ENCODE measurements at places on chromosomes 7 and 10. TPM values are rescaled to one million over a fixed set of nuclear protein-coding genes. Genes with fewer than 3 reads are reported as not detected.

The NUTM2A gene
- 0.61 TPM for total RNA-seq

The CALD1 gene
- 113 TPM for total RNA-seq

The OR2A42 gene
- not detected for total RNA-seq

The COL26A1 gene
- not detected for total RNA-seq

The CCDC146 gene
- 25.0 TPM for total RNA-seq

The PGAM2 gene
- total RNA-seq: 1.6 TPM

The GBX1 gene
- total RNA-seq: not detected

The RBP3 gene
- not detected for total RNA-seq

- no peaks in the 10 kb centered on the region for H3K27me3 ChIP-seq
- H3K36me3 ChIP-seq: no peaks in the 10 kb centered on the region
- no peak overlapping the region for H3K4me3 ChIP-seq
- H3K27ac ChIP-seq: no peak overlapping the region
Observed at GRCh38 chr10:9302140-9302746, 1247.8 kb downstream of the GATA3 start.

DNA sequence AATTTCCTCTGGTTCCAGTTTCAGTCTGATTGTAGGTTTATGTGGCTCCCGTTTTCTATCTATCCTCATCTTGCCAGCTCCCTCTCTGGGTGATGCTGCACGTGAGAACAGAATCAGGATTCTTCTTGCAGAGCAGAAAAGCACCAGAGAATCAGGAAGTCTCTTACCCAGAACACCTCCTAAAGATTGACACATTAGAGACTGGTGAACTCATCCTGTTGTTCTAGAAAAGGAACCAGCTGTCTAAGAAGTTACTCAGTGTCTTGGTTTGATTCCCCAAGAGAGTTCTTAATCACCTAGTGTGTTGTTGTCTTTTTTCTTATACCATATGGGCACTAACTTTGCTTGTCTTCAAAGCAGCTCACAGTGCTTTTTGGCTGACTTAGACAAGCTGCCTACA lies 152.4 kb downstream of the DGKI start:
- H3K4me1 ChIP-seq: no peaks in the 10 kb centered on the region
- no peak for DNase-seq
- no peak overlapping the region for H3K4me3 ChIP-seq
- H3K27me3 ChIP-seq: no peaks in the 10 kb centered on the region
- no peaks in the 10 kb centered on the region for H3K36me3 ChIP-seq

DNA sequence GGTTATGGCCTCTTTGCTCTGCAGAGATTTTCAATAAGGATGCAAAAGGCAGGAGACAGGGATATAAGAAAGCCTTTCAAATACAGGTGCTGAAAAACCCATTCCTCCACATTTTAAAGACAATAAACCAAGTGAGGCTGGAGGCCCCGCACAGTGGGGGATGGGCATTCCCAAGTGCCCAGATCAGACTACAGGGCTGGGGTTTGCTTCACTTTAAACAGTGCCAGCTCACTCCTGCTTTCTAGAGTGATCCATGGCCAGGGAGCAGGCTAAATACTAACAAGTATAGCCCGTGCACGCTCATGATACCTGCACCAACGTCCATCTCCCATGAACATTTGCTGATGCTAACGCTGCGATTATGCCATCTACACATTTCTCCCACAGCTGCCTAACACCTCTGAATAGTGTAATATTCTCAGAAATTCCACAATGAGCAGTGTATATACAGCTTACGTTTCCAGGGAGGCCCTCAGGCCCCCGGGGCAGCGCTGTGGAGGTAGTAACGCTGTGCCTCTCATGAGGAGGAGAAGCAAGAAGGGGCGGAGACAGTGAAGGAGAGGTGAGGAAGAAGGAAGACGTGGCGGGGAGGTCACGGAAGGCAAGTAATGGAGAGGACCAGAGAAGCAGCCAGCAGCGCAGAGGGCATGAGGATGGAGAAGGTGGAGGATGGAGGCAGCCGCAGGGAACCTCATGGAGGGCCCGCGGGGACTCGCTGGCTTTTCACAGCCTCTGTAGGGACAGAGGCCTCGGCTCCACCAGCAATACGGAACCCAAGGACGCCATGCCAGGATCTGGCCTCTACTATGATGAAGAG lies 141.7 kb downstream of the USP6NL start:
- H3K4me3 ChIP-seq: no peak overlapping the region
- H3K27ac ChIP-seq: no peak overlapping the region
- H3K36me3 ChIP-seq: no peaks in the 10 kb centered on the region
- no peak for DNase-seq

GRCh38 chr10:66649626-66650025 lies 276.2 kb upstream of the LRRTM3 start:
- no peak for DNase-seq
- H3K4me3 ChIP-seq: no peak overlapping the region
- H3K36me3 ChIP-seq: no peaks in the 10 kb centered on the region

GRCh38 chr10:31586723-31587638 lies 268.0 kb downstream of the ZEB1 start:
- peaks cover 13% of the 10 kb centered on the region for H3K4me1 ChIP-seq
- H3K27ac ChIP-seq: peak overlapping the region; percentile 33
- no peak overlapping the region for H3K4me3 ChIP-seq
- no peak for DNase-seq
- H3K27me3 ChIP-seq: no peaks in the 10 kb centered on the region
- no peaks in the 10 kb centered on the region for H3K36me3 ChIP-seq

DNA sequence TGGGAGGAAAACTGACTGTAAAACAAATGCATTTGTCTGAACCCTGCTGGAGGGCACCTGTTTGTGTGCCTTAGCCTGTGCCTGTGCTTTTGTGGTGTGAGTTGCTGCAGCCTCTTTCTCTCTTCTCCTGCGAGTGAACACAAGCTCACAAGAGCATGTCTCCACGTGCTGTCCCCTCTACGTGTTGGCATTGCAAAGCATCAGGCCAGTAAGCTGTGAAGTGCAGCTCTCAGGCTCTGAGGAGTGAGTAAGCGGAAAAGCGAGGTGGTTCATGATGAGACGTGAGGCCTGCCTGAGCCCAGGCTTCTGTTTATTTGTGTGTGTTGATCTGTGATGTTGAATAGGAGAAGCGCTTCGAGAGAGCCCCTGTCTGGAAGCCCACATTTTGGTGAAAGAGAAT lies 85.6 kb upstream of the PDCD4 start:
- H3K27me3 ChIP-seq: no peaks in the 10 kb centered on the region
- peaks cover 5% of the 10 kb centered on the region for H3K4me1 ChIP-seq
- H3K27ac ChIP-seq: peak overlapping the region; percentile 58
- DNase-seq: no peak

DNA sequence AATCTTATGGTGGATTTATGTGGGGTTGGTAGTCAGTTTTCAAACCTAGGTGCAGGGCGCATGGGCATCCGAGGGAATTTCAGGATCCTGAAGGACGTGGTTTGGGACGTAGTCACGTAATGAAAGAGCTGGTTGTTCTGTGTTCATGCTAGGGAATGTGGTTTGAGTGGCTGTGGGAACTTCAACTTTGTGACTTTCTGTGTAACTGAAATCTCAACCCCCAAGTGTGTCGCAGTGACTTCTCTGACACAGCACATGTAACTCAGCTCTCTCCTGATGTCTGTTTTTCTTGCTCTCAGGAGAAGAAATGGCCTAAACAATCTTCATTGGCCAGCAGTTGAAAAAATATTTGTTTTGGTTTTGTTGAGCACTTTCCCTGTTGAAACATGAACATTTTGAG lies 199.0 kb downstream of the PTEN start:
- no peaks in the 10 kb centered on the region for H3K27me3 ChIP-seq
- peak overlapping the region; percentile 24 for H3K27ac ChIP-seq
- H3K36me3 ChIP-seq: no peaks in the 10 kb centered on the region
- no peak overlapping the region for H3K4me3 ChIP-seq
- no peak for DNase-seq

DNA sequence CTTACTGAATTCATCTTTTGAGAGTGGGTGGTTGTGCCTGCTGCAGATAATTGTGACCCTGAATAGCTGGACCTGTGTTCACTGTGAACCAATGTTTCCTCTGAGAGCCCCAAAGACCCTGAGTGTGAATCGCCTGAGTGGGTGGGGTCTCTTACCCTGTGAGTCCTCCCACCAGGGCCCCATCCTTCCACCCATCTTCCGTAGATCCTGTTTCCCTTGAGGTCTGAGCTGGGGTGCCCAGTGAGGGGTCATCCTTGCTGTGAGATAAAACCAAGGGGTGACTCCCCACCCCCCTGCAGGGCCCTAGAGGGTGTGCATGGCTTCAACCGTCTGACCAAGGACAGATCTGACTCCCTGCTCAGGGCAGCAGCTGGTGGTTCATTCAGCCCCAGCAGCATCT lies 78.0 kb upstream of the ZNF479 start:
- no peak for DNase-seq
- H3K27me3 ChIP-seq: no peaks in the 10 kb centered on the region
- H3K4me3 ChIP-seq: no peak overlapping the region
- H3K4me1 ChIP-seq: no peaks in the 10 kb centered on the region
- no peaks in the 10 kb centered on the region for H3K36me3 ChIP-seq

DNA sequence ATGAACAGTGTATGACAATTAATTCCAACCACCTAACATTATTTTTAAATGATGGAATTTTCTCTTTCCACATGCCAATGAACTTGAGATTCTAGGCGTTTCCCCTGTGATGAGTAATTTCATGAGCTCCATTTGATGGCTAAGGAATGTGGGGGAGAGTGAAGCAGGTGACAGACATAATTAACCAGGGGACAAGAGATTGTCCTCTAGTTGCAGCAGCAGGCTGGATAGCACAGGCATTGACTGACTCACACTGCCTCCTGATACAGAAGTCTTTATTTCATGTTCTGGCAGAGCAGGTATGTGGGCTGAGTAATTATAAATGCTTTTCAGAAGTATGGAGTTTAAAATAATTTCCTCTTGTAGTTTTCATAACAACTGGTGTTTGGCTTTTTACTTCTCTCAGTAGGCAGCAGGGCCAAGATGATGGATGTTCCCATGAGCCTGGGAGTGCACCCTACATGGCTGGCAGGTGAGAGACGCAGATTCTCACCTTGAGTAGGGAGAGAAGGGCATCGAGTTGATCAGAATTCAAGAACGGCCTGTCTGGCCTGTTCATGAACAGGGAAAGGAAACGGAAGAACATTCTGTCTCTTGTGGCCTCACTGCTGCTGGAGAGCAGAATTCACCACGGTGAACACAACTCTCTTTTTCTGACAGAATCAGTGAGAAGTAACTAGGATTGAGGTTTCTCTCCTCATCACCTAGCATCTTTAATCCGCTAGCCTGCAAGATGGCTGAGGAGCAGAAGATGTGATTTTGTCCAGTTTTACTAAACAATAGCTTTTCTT lies 118.8 kb downstream of the AOAH start:
- H3K4me3 ChIP-seq: no peak overlapping the region
- H3K27ac ChIP-seq: no peak overlapping the region
- no peaks in the 10 kb centered on the region for H3K36me3 ChIP-seq
- H3K4me1 ChIP-seq: peaks cover 24% of the 10 kb centered on the region

GRCh38 chr7:151167197-151167961 lies at the start of gene GBX1:
GBX1 (minus strand) TSS chr7:151167694; CDS start chr7:151167548, 146 bp downstream.
- H3K36me3 ChIP-seq: no peaks in the 10 kb centered on the region
- H3K4me1 ChIP-seq: peaks cover 11% of the 10 kb centered on the region
- DNase-seq: no peak
- peaks cover 6% of the 10 kb centered on the region for H3K27me3 ChIP-seq

- H3K27me3 ChIP-seq: no peaks in the 10 kb centered on the region
- H3K4me1 ChIP-seq: no peaks in the 10 kb centered on the region
- no peak overlapping the region for H3K27ac ChIP-seq
- no peaks in the 10 kb centered on the region for H3K36me3 ChIP-seq
Observed at GRCh38 chr7:106692450-106693051, 31.6 kb upstream of the CCDC71L start.

GRCh38 chr10:20765066-20765465 lies 132.0 kb downstream of the NEBL start:
- no peaks in the 10 kb centered on the region for H3K36me3 ChIP-seq
- H3K27ac ChIP-seq: no peak overlapping the region
- no peak overlapping the region for H3K4me3 ChIP-seq
- no peaks in the 10 kb centered on the region for H3K4me1 ChIP-seq

DNA sequence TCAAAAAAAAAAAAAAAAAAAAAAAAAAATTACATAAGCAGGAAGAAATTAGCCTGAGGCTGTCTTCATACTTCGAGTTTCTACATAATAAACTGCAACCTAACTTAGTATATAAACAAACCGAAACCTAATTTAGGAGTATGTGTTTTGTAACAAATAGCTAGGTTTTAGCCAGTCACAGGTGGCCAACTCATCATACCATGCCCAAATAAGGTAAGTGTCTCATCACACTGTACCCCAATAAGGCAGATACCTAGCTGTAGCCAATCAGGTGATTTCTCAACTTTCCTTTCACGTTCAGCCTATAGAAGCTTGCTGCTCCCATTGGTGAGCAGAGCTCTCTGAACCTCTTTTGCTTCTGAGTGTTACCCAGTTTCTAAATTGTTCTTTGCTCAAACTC lies 13.9 kb upstream of the AGR2 start:
- no peaks in the 10 kb centered on the region for H3K36me3 ChIP-seq
- H3K27me3 ChIP-seq: no peaks in the 10 kb centered on the region
- H3K4me3 ChIP-seq: no peak overlapping the region
- peaks cover 18% of the 10 kb centered on the region for H3K4me1 ChIP-seq

GRCh38 chr10:63884426-63884825 lies 363.2 kb downstream of the REEP3 start:
- no peaks in the 10 kb centered on the region for H3K27me3 ChIP-seq
- no peak overlapping the region for H3K27ac ChIP-seq
- H3K4me1 ChIP-seq: no peaks in the 10 kb centered on the region
- DNase-seq: no peak

DNA sequence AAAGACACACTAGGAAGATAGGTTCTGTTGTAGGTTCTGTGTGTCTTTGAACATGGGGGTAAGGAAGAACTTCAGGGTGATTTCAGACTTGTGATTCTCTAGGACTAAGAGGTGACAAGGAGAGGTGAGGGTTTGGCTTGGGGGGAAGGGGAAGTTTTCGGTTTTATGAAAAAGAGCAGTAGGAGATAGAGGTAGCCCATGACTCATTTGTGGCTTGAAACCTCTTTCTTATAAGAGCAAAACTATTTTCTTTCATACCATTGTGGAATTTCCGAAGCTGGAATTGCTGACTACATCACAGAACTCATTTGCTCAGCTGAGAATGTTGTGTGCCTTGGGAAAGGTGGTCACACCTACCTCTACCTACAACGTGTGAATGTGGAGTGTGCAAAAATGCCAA lies 39.6 kb upstream of the IKZF1 start:
- no peaks in the 10 kb centered on the region for H3K36me3 ChIP-seq
- H3K4me1 ChIP-seq: no peaks in the 10 kb centered on the region
- H3K4me3 ChIP-seq: no peak overlapping the region
- H3K27ac ChIP-seq: peak overlapping the region; percentile 33
- no peak for DNase-seq

- no peak overlapping the region for H3K27ac ChIP-seq
- H3K4me3 ChIP-seq: no peak overlapping the region
- H3K36me3 ChIP-seq: no peaks in the 10 kb centered on the region
- H3K27me3 ChIP-seq: no peaks in the 10 kb centered on the region
- no peaks in the 10 kb centered on the region for H3K4me1 ChIP-seq
Observed at GRCh38 chr10:53697038-53697437, 924.5 kb upstream of the MBL2 start.

GRCh38 chr10:117533507-117534281 lies 8.9 kb upstream of the EMX2 start:
- H3K4me1 ChIP-seq: peaks cover 19% of the 10 kb centered on the region
- no peak overlapping the region for H3K4me3 ChIP-seq
- no peaks in the 10 kb centered on the region for H3K36me3 ChIP-seq
- peaks cover 67% of the 10 kb centered on the region for H3K27me3 ChIP-seq
- H3K27ac ChIP-seq: no peak overlapping the region

All from esophagus squamous epithelium (tissue), 5 donors.